ENCODE measurements at places on chromosomes 11 and 22.

- DNase-seq, result no peak
Measured at GRCh38 chr11:69054397-69055211, 5.9 kb downstream of the TPCN2 start.

- DNase-seq, result peak; percentile 81
Measured at GRCh38 chr11:64745521-64746328, 1.8 kb upstream of the RASGRP2 start.

DNA sequence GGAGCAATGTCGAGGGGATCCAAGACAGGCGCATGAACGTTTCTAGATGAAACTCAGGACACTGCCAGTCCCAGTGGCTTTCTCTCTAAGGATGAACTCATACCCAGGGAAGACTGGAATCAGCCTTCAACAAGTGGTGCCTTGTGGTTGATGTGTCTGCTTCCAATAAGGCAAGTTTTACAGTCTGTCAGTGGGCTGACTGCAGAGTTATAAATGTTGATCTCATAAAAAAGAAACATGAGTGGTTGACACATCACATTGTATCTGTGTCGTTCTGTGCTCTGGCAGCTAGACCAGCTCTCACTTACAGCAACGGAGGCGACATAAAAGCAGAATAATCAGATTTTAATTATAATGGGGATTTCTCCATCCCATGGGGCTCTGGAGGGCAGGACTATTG, 96.7 kb downstream of the SNX19 start:
- no peak for DNase-seq

DNA sequence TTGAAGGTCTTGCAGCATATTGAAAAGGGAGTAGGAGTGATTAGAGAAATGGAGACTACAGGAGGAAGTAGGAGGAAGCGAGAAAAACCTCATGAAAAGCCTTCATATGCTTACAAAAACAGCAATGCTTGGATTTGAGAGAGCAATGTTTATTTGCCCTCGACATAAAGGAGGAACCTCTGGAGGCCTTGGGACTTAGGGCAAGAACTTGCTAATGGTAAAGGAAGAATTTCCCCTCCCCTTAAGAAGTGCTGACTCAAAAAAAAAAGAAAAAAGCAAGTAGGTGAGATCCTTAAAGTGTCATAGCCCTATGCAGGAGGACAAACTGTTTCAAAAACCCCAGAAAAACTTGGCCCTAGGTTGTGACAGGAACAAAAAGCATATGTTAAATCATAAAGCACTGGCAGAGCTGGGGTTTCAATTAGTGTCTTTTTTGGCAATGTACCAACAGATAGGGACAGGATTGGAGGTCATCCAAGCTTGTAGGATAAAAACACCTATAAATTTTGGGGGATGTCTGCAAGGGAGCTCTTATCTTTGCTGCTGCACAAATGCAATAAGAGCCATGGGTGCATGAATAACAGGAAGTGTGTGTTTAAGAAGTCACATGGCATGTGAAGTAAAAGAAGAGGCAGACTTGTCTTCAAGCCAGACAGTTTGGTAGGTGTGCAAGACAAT, 4.9 kb downstream of the GLYAT start:
- peak; percentile 49 for DNase-seq

- no peak for DNase-seq
Measured at GRCh38 chr22:26669060-26669481, 11.7 kb downstream of the MIAT start.
